Myocyte (in vitro differentiated cells): ENCODE measurements at places on chromosomes 16 and 17.
A peak's percentile ranks its signal among the peaks of the same experiment; 100 is the strongest.

DNA sequence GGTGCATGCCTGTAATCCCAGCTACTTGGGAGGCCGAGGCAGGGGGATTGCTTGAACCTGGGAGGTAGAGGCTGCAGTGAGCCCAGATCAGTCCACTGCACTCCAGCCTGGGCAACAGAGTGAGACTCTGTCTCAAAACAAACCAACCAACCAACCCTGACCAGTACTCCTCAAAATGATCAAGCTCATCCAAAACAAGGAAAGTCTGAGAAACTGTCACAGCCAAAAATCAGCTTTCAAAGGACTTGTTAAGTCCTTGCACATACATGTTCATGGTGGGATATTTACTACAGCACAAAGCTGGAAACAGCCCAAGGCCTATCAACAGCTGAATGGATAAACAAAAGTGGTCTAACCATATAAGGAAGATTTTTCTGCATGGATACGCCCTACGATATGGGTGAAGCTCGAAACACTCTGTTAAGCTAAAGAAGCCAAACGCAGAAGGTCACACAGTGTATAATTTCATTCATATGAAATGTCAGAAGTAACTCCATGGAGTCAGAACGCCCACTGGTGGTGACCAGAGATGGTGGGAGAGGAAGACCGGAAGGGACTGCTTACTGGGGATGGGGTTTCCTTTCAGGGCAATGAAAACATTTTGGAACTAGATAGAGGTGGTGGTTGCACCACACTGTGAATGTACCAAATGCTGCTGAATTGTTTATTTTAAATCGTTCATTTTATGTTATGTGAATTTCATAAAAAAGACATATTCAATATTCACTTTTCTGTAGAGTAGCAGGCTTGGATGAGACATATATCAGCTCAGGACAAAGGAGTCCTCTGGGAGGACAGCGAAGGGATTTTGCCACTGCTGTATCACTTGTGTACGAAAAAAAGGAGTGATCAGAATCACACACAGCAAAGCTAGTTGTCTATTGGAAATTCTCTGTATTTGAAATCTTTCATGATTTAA is 17.7 kb downstream of the CCL17 start:
- DNase-seq = peak; percentile 76

GRCh38 chr17:20948984-20949777 is 93.6 kb downstream of the USP22 start:
- DNase-seq = peak; percentile 28

- no peak for DNase-seq
Measured at GRCh38 chr16:74888232-74888862, 96.6 kb downstream of the WDR59 start.

- DNase-seq = peak; percentile 100
Measured at GRCh38 chr16:68448360-68448970, at the start of gene SMPD3. SMPD3 (minus strand) TSS chr16:68448508; CDS start chr16:68372181, 76,327 bp downstream.

DNA sequence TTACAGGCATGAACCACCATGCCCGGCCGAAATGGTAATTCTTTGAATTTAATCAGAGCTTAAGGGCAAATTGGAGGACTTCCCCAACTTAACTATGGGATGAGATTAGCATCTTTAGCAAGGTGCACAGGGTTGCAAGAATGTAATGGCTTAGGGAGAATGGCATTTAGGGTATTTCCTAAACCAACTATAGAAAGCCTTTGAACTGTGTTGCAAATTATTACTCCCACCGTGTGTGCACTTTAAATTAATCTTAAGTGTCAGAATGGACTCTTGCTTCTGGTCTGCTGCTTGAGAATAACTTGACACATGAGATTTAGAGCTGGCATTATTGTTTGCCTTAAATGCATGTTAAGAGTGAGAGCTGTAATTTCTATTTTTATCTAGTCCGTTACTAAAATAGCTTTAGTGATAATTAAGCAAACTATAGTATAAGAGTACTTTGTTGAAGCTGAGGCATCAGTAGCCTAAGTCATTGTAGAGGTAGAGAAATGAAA is 59.8 kb downstream of the TUBD1 start:
- DNase-seq = no peak

- no peak for DNase-seq
Measured at GRCh38 chr17:50532452-50533024, at the start of gene EPN3. EPN3 (plus strand) TSS chr17:50532735; CDS start chr17:50536557, 3,822 bp downstream.

DNA sequence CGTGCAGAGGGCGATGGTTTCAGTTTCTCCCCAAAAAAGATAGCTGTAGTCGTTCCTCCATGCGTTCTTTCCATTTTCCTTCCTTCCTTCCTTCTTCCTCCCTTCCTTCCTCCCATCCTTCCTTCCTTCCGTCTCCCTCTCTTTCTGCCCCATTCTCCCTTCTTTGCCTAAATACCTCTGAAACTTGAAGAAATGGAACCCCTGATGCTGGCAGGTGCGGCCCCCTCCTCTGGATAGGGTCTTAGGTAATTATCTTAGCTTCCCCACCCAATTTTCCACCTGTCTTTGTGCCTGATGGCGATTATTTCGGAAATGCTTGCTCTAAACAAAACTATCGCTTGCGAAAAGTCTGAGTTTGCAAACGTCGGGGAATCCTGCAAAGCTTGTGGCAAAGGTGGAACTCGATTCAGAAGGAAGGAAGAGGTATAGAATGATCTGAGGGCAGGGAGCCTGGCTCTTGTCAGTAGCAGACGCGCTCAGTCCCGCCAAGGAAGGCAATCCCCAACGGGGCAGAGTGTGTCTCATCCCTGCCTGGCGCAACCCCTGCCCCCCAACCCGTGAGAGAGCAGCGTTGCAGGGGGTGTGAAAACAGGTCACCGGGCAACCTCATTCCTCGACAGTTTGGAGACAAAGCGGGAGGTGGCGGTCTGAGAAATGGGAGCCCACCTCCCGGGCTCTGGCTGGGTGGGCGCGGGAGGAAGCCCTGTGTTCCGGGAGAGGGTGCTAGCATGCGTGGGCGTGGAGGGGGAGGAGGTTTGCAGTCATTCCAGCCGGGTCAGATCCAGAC is 2.9 kb upstream of the CBX8 start:
- DNase-seq = no peak

DNA sequence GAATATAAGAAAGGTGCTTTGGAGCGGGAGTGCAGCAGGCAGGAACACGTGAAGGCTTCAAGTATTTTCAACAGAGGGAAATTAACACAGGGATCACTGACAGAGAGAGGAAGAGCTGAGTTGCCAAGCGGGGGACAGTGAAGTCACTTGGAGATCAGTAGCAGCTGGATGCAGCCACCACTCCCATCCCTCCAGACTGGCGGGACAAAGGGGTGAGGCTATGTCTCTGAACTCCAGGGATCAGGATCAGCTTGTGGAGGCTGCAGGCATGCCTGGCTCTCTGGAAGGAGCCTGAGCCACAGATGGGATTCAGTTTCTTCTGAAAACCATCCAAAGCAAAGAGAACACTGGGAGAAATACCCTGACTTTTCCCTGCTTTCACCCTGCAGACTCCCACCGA is 113.7 kb upstream of the IRX3 start:
- peak; percentile 34 for DNase-seq

DNA sequence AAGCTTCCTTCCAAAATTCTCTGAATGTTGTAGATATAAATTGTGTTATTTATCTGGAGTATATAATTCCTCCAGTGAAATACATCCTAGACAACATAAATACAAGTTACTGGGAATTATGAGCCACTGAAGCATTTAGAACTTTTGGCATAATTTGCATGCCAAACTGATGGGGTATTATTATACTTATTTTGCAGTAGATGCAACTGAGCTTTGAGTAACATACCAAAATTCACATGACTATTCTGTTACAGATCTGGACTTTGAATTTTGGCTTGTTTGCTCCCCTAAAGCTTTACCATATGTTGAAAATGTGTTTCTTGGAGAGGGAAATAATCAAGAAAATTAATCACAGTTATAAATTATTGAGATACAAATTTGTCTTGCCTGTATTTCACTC is 372.5 kb downstream of the CDH11 start:
- DNase-seq = no peak

DNA sequence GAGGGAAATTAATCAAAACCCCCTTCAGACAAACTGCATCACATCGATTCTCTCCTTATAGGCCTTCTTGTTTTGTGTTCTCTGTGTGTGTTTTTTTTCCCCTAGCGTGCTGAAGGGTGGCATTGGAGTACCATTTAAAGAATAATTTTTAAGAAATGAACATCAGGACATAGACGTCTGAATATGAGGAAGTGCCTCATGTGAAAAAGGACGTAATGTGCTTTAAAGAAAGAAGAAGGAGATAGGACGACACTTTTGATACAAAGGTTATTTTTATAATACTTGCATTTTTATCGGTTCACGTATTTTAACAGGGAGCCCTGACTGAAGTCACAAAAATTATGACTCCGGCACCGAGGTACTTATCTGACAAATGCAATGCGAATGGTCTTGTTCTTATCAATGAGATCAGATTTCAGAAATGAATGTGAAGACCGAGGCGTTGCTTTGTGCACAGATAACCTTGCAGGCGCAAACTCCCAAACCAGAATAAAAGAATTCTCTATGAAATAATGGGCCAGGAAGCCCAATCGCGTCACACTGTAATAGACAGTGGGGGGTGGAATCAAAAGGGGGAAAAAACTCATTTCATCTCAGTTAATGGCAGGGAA is 606.3 kb downstream of the MAF start:
- no peak for DNase-seq

GRCh38 chr17:55402374-55402773 is 19.3 kb downstream of the MMD start:
- DNase-seq = no peak

DNA sequence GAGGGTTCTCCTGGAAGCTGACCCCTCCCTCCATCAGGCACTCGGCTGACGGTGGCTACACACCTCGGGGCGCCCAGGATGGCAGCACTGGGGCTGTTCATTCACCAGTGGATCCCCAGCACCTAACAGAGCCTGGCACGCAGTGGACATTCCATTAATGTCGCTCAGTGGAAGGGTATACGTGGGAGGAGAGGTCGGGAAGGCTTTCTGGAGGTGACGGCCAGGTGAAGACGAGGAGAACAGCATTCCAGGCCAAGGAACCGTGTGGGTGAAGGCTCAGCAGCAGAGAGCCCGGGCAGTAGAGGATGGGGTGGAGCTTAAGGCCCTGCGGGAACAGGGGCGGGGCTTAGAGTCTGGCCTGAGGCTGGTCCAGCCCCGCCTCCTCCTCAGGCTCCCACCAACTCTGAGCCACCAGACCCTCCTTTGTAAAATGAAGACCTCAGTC is 2.5 kb upstream of the HS3ST6 start:
- no peak for DNase-seq

DNA sequence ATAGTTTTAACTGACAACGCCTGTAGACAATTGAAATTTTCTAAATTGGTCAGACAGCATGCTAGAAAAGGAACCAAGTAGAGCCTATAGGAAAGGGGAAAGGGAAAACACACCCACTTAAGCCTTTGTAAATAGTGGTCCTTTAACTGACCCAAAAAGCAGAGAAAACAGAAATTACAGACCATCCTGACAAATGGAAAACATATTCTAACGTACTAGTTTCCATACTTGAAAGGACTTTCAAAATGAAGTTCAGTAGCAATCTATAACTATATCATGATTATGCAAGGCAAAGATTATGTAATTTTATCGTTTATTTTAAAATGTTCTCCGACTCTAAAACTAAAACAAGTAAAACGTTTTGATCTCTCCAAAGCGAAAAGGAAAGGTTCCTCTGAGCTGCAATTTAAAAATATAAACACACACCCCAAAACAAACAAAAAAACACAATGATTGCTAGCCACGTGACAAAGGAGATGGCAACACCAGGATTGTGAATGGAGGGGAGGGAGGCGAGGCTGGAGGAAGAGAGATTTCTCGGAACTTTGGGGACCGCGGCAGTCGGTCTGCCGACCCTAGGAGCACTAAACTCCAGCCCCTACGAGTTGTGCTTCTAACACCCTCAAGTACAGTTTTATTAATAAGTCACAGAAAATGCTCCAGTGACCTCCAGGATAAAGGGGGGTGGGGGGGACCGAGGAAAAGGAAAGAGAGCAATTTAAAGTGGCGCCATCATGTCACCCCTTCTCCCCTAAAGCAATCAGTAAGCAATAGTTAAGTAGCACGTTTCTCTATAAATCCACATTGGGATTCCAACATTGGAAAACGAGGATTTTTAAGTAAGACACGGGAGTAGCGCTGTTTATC is 1.7 kb downstream of the KANSL1 start:
- peak; percentile 33 for DNase-seq

DNA sequence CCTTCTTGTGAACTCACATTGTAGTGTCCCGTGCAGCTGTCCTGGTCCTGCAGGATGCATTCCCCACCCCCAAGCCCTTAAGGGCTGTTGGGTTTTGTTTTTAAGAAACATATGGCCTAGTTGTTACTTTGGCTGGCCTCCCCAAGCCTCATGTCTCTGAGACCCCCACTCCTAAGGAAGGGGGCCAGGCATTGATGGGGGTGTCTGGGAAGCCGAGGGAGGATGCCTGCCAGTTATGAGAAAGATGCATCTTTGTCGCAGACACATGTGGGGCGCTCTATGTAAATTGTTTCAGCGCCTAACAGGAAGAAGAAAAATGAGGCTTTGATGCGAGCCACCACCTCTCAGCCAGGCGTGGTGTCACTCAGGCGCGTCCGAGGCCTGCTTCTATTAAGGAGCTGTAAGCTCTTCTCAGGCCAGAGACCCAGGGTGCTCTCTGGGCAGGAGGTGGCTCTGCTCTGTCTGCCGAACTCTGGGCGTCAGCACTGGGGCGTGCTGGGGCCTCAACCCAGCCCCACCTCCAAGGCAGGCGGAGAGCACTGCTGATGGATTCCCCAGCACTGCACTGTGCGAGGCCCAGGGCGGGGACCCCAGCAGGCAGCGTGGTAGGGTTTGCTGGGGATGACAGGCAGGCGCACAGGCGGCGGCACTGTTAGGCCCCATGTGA is 70.6 kb downstream of the SREBF1 start:
- peak; percentile 43 for DNase-seq

DNA sequence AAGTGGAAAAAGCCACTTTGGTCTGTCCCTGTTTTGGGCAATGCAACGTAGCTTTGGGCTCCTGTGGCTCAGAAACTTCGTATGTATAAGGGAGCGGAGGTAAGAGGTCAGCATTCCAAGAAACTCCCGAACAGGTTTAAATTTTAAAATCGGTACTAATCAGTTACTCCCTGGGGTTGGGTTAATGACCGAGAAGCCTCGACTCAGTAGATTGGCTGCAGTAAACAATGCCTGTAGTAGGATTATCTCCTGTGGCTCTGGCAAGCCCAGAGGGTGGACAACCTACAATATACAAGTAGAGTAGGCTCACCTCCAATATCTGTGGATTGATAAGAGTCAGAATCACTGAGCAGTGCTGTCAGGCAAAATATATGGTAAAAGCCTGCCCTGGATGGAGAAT is 1.6 kb upstream of the GNA13 start:
- DNase-seq = no peak
